ENCODE measurements at places on chromosomes 1 and 21.
A peak's percentile ranks its signal among the peaks of the same experiment; 100 is the strongest.

DNA sequence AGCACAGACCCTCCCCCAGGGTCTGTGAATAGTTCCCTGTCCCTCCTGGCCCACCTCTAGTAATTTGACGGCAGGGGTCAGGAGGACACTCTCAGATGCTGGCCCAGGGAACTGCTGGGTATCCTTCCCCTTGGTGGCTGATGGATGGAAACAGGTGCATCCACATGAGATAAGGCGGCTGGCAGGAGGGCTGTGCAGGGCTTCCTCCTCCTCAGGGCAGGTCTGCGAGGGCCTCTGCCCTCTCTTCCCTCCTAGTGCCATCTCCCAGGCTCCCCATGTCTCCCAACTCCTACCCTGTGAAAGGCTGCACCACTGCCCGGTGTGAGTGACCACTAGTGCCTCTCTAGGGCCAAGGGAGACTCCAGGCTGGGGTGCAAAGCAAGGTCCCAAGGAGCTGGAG, 123.9 kb downstream of the GLIS1 start:
- DNase-seq: no peak

DNA sequence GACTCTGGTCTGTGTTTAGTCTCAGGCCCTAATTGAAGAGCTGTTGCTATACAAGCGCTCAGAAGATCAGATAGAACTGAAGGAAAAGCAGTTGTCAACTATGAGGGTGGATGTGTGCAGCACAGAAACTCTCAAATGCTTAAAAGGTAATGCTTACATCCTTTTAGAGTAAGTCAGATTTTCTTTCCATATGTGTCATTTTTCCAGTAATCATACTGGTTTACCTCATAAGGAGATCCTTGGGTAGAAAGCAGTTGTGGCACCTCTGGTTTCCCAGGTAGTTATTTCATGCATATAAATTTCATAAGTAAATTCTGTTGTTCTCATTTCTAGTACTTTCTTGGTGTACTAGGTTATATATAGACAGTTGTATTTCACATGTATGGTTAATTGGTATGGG, 43.0 kb upstream of the TARS2 start:
- no peak for DNase-seq

- DNase-seq: no peak
Observed at GRCh38 chr1:66637146-66637545, 103.2 kb downstream of the SGIP1 start.

- DNase-seq: peak; percentile 16
Observed at GRCh38 chr21:25733859-25734653, 648 bp downstream of the ATP5PF start.

- peak; percentile 81 for DNase-seq
Observed at GRCh38 chr21:45439161-45439872, 34.4 kb downstream of the COL18A1 start.

DNA sequence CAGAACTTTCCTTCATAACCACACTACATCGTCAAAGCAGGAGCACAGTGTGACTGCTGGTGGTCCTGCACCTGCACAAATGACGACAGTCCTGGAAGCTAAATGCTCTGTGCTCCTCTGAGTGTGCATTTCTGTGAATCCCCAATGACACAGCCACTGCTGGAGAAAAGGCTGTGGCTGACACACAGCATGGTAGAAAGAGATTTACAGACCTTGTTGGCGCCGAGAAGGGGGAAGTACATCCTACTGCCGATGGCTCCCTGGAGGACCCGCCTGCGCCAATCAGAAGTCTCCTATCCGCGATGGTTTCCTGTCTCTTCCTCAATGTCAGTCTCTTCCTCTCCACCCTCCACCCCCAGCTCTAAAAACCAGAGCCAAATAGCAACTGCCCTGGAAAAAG, 115.4 kb upstream of the RAB4A start:
- peak; percentile 10 for DNase-seq

GRCh38 chr1:6473974-6474814, 8.2 kb upstream of the TNFRSF25 start:
- no peak for DNase-seq

- no peak for DNase-seq
Observed at GRCh38 chr1:48777219-48777895, 666 bp upstream of the BEND5 start.

- no peak for DNase-seq
Observed at GRCh38 chr1:27383039-27383605, at the start of gene CD164L2. Gene CD164L2, minus strand, starts transcription at chr1:27383333. Its CDS starts 94 bp downstream, at chr1:27383239.

- no peak for DNase-seq
Observed at GRCh38 chr1:89831462-89832120, 10.8 kb downstream of the LRRC8D start.

DNA sequence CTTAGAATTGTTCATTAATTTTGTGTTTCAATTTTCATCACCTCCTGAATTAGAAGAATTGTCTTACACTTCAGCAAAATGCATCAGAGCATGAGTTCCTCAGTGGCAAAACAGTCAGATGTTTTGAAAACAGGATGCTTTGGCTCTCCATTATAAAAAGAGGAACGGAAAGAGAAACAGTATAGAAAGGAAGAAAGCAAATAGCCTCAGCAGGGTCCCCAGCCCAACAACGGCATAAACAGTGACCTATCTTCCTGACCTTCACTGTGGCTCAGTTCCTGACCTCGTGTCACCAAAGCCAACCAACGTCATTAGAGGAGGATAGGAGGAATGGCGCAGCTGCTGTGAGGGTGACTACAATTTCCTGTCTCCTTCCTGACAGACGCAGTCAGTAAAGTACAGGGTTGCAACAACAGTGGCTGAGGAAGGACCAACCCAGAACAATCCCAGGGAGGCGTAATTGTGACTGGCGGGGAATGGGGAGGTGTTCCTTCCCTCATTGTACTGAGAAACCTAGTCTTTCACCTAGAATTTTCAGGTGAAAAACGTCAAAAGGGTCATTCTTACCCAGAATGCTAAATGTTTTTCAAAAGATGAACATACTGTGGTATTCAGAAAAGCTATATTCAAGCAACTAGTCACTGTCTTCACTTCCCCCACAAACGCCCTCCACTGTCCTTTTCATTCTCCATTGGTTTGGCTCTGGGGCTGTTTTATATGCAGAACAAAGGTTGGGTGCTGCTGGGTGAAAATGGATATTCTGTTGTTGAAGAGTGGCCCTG, 197.9 kb upstream of the SGIP1 start:
- peak; percentile 84 for DNase-seq

DNA sequence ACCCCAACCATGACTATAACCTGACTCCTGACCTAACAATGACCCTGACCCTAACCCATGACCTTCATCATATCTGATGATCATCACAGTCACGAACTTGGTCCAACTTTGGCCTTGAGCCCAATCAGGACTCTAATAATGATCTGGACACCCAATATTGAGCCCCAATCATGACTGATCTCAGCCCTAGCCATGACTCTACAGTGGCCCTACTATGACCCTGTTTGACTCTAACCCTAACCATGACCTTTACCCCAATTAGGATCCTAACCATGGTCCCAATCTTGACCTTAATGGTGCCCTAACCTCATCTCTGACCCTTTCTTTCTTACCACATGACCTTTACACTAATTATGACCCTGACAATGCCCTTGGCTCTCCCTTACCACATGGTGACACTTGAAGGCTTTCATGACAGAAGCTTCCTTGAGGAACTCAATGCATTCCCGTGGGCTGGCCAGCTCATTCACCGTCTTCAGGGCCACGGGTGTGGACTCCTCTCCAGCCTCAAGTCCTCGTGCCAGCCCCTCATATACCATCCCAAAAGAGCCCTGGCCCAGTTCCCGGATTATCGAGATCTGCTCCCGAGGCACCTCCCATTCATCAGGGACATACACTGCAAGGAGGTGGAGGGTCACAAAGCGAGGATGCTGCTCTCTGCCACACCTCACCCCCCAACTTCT, 16.2 kb downstream of the INSRR start:
- DNase-seq: no peak

GRCh38 chr1:8685463-8685862, 132.0 kb downstream of the RERE start:
- no peak for DNase-seq

DNA sequence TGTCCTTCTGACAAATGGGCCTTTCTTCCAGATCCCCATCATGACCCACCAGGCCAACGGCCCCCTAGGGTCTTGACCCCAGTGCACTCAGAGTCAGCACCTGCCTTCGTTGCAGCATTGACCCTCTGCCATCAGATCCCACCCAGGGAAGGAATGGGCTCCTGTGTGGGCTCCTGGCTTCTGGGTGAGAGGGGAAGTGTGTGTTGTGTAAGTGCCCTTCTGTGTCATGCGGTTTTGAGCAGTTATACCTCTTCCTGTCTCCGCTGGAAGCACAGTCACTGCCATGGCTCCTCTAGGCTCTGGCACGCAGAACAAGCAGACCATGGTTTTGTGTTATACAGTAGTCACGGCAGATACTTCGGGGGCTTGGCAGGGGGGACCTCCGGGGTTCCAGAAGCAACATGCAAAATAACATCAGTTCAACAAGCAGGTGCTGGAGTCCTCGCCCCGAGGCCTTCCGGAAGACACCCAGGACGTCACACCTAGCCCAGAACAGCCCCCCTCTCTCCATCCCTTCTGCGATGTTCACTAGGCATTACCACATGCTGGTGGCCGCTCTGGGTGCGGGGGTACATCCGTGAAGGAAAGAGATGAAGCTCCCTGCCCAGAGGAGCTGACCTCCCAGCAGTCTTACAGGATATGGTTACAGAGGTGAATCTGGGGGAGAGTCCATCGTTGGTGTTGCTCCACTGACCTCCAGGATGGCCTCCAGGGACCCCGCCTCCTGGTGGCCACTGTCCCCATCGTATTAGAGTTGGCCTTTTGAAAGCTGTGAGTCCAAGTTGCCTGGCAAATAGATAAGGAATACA, 17.4 kb upstream of the KCNAB2 start:
- DNase-seq: peak; percentile 86

DNA sequence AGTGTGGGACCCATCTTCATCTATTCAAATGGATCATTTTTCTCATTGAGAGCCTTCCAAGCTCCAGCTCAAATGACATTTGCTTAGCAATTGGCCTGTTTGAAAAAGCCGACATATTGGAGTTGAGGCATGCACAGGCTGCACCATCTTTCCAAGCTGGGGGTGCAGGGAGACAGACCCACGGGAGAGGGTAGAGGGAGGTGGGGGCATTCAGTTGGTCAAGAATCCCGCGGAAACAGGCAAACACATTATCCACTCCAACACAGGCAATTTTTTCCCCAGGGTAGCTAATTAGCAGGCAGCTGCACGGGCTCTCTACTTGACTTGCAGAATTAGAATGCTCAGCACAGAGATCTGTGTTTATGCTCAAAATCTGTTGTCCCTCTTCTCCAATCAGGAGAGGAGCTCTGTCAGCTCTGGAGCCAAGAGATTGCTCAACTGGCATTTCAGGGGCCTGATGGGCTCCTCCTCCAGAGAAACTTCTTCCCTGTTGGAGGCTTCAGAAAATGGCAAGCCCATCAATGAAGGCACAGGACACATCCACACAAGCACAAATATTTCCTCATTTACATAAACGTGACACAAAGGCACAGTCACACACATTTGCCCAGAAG, 267.8 kb downstream of the FOXD2 start:
- DNase-seq: no peak

DNA sequence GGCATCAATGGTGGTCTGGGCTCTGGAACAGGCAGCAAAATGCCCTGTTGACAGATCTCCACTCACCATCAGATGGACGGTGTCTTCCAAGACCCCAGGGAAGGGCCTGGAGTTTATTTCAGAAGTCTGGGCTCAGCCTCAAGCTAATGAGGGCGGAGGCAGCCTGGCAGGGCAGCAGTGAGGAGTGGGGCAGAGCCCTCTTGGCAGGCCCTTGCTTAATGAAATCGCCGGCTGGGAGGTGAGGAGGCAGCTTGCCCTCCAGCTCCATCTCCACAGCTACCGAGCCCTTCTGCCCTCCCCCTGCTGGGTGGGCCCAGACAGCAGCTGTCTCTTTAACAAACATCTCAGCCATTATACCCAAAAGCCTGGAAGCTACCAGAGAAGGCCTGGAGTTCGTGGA, 22.0 kb upstream of the GRIK3 start:
- no peak for DNase-seq

DNA sequence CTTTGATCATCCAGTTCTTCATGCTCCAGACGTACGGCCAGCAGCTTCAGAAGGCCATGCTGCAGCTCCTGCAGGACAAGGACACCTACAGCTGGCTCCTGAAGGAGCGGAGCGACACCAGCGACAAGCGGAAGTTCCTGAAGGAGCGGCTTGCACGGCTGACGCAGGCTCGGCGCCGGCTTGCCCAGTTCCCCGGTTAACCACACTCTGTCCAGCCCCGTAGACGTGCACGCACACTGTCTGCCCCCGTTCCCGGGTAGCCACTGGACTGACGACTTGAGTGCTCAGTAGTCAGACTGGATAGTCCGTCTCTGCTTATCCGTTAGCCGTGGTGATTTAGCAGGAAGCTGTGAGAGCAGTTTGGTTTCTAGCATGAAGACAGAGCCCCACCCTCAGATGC, 32.5 kb downstream of the MX1 start:
- DNase-seq: no peak

DNA sequence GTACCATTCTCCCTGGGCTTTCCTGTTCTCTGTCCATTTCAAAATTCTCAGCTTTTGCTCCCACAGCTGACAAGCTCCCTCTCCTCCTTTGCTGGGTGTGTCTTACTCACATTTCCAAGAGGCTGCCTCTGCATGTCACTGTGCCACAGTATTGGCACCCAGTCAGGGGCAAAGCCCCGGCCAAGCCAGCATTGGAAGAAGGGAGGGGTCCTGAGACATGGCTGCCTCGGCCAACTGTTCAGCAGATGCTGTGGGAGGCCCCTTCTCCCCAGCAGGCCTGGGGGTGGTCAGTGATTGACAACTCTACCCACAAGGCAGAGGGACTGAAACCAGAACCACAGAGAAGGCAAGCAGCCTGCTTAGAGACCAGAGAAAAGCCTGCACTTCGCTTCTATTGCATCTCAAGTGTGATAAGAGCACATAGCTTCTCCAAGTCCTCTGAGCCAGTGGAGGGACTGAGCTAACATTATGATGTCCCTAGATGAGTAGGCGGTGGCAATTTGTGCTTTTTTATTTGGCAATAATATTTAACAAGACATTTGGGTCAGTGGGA, 294.1 kb downstream of the SIPA1L2 start:
- DNase-seq: no peak

- DNase-seq: no peak
Observed at GRCh38 chr21:24910591-24910990, 696.7 kb downstream of the MRPL39 start.

DNA sequence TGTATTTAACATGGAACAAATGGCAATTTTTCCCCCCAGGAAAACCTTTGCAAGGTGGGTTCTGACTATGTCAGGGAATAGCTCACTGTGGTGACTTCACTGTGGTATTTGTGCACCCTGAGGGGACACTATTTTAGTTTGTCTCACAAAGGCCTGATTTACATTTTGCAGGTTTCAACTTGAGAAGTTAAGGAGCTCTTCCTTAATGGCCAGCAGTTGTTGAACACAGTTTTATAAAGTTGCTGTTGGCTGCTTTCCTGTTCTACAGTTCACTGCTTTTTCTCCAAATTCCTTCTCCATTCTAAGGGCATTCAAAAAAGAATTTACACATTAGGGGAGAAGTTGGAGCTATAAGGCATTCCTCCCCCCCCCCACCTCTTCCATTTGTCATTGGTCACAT, 4.6 kb downstream of the LAMC1 start:
- DNase-seq: no peak
